ENCODE measurements at places on chromosomes 4 and X.
A peak's percentile ranks its signal among the peaks of the same experiment; 100 is the strongest.

GRCh38 chr4:121879135-121879534 lies 8.9 kb upstream of the BBS7 start:
- DNase-seq: no peak

- DNase-seq: no peak
Measured at GRCh38 chrX:150282953-150283352, 80.2 kb upstream of the MAMLD1 start.

DNA sequence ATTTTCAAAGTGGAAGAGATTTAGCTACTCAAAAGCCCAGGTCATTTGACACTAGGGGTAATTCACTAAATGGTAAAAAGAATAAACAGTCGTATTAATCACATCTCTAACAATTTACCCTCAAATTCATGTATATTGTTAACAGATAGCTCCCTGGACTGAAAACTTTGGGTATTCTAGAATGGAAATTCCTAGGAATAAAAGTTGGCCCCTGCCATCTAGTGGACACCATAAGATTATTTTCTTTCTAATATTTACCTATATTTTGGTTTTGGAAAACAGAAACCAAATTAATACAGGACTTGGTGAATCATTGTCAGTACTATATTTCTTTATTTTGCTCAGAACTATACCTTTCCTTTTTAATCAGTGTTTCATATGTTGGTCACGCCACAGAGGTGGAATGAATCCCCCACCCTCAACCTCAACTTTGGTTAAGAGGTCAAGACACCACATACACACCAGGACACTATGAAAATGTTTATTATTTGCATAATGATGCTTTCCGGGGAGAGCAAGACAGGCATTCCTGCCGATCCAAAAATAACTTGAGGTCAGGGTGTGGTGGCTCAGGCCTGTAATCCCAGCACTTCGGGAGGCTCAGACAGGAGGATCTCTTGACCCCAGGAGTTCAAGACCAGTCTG lies 96.2 kb upstream of the APOOL start:
- DNase-seq: no peak

GRCh38 chr4:119638359-119638758 lies 9.8 kb upstream of the PDE5A start:
- DNase-seq: no peak

GRCh38 chr4:172819353-172819752 lies 349.3 kb upstream of the GALNT7 start:
- peak; percentile 25 for DNase-seq

- DNase-seq: peak; percentile 61
Measured at GRCh38 chr4:10015140-10015753, 6.0 kb downstream of the SLC2A9 start.

DNA sequence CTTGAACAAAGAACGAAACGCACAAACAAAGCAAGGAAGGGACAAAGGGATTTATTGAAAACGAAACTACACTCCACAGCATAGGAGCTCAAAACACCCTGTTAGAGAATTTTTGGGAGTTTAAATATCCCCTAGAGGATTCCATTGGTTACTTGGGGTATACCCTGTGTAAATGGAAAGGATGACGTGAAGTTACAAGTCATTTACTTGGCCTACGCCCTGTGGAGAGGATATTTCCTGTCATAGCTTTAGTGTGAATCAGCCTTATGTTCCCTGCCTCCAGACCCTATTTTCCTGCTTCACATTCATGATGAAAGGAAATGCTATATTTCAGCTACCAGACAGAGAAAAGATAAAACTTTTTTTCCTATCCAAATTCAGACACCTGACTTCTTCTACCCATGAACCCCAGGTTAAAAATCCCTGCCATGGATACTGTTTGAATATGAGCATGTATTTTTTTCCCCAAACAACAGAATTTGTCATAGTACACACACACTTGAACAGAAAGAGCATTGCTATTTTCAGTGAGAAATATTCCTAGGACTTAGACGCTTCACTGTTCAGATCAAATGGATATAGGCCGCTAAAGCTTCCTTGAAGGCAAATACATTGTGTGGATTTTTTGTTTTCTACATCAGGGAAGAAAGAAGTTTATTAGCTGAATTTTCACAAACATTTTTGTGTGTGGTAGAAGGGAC lies 20.4 kb downstream of the PIN4 start:
- no peak for DNase-seq

- DNase-seq: peak; percentile 23
Measured at GRCh38 chrX:13938051-13938828, 91.5 kb downstream of the GEMIN8 start.

DNA sequence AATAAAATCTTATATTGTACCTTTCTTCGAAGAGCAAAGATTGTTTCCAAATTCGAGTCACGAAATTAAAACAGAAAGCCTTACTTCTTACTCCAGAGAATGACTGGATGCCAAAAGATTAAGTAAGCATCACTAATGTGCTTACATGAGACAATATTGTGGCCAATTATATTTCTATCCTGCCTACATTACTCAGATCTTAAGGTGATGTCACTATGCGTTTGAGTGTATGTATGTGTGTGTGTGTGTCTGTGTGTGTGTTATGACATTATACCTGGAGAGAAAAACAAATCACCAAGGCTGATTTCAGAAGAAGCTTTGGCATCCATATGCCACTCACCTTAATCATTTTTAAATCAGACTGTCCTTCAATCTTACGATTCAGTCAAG lies 556.3 kb downstream of the PPARGC1A start:
- peak; percentile 91 for DNase-seq

- no peak for DNase-seq
Measured at GRCh38 chr4:158819942-158820786, 51.3 kb downstream of the FNIP2 start.

DNA sequence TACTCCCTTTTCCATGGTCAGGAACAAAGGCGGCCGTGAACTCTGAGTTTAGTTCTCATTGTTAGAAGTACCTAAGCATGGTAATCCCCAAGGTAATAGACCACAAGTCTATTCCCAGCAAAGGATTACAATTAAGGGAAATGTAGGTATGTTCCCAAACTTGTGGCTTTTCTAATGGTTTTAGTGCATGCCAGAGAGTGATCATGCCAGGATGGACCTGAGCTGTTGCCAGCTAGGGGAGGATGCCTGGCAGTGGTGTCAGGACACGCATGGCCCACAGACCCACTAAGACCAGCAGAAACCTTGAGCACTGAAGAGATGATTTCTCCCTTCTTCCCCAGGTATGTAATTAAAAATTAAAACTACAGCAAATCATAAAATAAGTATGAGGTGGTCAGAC lies 60.8 kb downstream of the COQ2 start:
- DNase-seq: no peak

DNA sequence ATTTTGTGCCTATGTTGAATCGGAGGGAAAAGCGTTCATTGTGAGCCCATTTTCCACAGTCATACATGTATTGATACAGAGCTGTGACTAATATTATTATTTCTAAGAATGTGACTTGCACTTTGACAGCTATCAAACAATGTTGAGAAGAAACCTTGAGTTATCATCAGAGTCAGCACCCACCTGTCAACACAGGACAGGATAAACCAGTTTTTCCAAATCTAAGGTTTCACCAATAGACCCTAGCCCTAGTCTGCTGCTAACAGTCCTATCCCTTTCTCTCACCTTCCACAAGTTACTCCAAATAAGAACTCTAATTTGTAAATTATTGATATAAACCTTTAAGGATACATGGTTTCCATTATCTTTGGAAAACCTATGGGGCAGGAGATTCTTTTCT lies 47.7 kb upstream of the DHX15 start:
- DNase-seq: no peak

GRCh38 chr4:93409035-93409434 lies 419.5 kb upstream of the ATOH1 start:
- no peak for DNase-seq

DNA sequence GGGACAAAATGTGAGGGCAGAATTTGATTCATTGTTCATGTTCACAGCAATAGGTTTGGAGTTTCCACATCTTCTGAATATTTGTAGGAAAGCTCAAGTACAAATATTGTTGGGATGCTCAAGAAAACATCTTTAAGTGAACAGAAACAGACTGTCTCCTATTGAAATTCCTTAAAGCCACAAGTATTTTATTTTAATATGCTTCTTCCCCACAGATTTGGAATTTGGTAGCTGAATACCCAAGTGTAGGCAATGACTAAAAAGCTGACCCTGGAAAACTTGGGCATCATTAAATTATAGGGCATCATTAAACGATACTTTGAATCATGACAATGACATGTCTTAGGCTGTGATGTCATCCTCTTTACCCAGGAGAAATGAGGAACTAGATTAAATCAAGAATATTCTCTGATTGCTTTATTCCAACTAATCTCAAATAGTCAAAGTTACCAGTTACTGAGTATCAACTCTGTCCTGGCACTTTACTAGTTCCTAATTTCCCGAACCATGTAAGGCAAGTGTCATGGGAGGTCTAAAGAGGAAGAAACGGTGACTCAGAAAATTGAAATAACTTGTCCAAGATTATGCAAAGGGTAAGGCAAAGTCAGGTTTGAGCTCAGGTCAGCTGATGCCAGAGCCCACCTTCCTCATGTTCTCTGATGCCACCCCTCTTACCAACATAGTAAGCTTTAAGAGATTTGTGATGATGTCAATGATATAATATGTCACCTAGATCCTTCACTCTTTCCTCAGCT lies 223.1 kb upstream of the LEF1 start:
- no peak for DNase-seq

DNA sequence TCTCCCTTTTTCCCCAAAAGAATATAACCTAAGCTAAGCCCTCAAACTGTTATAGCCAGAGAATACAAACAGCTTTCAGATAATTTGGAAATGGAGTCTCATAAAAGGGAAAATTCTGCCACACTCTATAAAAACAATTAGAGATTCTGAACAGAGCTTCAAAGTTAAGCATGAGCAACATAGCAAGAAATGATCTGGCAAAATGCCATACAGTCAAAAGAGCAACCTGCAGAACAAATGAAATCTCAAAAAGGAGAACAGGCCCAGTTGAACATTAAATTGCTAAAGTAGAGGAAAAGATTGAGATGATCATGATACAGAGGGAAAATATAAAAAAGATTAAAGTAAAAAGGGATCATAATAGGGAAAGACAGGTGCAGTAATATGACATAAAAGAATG lies 250.5 kb downstream of the TLL1 start:
- no peak for DNase-seq

DNA sequence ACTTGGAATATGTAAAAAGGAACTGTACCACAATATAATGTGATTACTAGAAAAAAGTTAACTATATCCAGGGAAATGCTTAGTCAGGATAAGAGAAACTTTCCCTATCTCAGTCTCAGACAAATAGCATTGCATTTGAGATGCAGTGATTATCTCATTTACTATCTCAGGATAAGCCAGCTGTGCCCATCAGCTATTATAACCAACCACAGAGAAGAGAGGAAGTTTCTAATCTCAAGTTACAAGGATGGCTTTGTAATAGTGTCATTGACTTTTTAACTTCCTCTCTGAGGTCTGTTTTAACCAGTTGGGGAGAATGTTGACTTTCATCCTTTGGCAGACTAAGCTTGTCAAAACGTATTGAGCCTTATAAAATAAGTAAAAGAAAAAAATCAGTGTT lies 56.5 kb downstream of the SNX25 start:
- peak; percentile 87 for DNase-seq

GRCh38 chr4:113540859-113541258 lies 220.7 kb downstream of the CAMK2D start:
- DNase-seq: no peak

DNA sequence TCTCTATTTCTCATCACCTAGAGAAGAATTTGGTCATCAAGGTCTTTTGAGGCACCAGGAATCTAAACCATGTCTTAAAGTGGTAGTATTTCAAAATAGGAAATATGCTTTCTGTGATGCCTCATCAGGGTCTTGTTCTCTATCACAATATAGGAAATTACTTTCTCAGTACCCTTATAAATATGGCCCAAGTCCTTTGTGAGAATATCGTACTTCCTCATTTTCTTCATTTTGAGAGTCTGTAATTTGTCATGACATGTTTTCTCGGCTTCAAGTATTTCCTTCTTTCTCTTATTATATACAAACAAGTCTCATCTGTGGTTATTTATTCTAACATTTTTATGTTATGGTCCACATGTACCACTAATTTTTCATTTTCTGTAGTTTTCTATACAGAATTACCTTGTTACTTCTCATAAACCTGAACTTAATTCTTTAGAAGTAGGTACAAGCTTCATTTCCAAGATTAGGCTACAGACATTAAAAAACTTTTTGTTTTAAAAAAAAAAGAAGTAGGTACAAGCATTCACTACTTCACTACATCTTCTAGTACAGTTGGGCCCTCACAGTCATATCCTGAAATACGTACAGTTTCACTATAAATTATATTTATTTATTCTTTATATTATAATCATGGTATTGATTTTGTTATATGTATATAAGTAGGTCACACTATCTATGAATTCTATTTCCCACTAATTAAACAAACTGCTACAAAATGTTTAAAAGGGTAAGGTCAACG lies 54.4 kb downstream of the KLHL13 start:
- DNase-seq: peak; percentile 13

DNA sequence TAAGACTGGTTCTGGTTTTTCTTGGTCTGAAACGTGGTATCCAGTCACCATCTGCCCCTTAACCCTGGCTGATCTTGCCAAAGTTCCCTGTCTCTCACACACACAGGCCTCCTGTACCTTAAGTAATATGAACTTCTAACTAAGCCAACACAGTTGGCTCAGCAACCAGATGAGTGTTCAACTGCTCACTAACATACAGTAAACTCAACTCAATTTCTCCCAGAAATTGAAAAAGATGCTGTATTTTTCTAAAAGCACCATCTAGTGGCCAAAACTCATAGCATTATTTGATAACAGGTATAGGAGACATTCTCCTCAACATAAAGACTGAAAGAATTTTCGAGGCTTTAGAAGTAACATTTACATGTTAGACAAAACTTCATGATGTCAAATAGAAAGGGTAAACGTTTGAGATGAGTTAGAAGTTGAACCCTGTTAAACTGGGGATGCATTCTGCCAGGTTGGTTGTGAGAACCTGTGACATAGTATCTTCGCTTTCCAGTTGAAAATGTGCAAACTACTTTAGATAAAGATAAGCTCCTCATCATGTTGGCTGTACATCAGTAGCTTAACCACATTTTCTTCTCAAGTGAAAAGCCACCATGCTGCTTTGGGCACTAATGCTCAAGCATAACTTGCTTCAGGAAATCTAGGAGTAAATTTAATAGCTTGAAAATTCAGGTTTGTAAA lies 31.2 kb downstream of the CCNI start:
- DNase-seq: peak; percentile 61

DNA sequence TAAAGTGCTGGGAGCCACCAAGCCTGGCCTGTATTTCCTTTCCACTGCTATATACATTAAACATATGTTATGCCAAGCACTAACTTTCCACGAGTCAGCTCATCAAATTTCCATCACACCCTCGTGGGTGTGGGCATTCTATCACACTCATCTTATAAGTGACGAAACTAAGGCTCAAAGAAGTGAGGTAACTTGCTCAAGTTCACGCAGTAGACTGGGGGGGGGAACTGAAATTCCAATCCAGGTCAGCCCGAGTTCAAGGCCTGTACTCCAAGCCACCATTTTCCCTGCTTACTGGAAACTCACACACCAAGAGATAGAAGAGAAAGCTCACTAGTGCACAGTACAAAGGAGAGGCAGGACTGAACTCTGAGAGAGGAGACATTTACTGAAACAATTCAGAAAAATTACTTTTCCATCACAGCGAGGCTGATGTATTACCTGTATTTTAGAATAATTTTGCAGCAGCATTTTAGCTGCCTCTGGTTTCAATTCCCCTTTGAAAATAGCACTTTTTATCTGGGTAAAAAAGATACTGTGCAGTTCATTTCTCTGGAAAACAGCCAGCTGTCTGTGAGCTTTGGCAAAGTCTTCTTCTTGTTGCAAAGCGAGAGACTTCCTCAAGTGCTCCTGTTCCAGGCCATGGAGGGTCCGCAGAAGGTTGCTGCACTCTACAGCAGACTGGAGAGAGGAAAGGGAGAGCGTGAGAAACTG lies 76.8 kb downstream of the EVC2 start:
- DNase-seq: no peak

Data from common myeloid progenitor, CD34-positive (primary cell).